Ureter (tissue), 1 donor: ENCODE measurements at places on chromosomes 12 and 14. TPM values are rescaled to one million over a fixed set of nuclear protein-coding genes. Genes with fewer than 3 reads are reported as not detected.
A peak's percentile ranks its signal among the peaks of the same experiment; 100 is the strongest.

TMEM121 gene
- total RNA-seq, result 1.1 TPM

SERPINA1 gene
- 13.8 TPM for total RNA-seq

C1S gene
- 293 TPM for total RNA-seq

SLC25A47 gene
- not detected for total RNA-seq

LMNTD1 gene
- total RNA-seq, result not detected

CABP1 gene
- 5.9 TPM for total RNA-seq

DHRS2 gene
- total RNA-seq, result 1,842 TPM

ST8SIA1 gene
- 9.4 TPM for total RNA-seq

- no peak for DNase-seq
Measured at GRCh38 chr14:105927096-105928060, 401.0 kb downstream of the TMEM121 start.

DNA sequence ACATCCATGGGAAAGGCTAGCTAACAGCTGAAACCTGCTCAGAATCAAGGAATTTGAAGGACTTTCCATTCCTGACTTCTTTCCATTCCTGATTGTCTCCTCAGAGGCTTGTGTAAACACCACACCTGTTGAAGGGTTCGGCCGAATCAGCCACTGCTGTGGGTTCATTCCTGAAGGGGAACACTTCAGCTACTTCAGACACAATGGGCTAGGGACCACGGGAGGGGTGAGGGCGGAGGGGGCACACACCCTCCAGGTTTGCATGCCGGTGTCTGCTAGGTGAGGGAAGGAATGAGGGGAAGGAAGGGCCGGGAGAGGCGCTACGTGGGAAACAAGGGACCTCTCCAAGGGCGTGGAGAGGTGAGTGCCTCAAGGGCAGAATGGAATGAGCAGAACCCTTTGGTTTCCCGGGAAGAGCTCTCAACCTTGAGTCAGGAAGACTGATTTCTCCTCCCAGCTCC lies 1.3 kb downstream of the GPRC5A start:
- no peak for DNase-seq

DNA sequence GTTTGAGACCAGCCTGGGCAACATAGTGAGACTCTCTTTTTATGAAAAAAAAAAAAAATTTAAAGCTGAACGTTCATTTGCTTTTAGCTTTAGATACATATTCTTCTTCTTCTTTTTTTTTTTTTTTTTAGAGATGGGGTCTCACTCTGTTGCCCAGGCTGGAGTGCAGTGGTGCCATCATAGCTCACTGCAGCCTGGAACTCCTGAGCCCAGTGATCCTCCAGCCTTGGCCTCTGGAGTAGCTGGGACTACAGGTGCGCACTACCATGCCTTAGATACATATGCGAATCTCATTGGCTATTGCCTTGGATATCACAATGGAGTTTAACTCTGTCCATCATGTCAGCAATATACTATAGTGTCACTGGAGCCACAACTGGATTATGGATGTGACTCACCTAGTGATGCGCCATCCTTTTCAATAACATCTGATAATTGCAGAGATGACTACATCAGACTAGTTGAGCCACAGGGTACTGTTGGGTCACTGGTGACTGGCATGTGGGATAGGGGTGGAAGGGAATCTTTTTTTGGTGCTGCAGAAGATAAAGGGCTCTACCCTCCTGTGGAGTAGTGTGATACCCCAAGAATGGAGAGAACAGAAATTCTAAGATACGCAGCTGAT lies 2.7 kb upstream of the ADIPOR2 start:
- no peak for DNase-seq

DNA sequence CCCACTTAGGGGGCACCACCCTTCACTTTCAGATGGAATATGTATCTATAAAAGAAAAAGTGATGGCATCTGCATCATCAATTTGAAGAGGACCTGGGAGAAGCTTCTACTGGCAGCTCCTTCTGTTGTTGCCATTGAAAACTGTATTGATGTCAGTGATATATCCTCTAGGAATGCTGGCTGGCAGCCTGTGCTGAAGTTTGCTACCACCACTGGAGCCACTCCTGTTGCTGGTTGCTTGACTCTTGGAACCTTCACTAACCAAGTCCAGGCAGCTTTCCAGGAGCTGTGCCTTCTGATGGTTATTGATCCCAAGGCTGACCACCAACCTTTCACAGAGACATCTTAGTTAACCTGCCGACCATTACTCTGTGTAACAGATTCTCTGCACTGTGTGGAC lies 44.7 kb downstream of the RIMKLB start:
- DNase-seq, result no peak

GRCh38 chr14:52463375-52463774 lies 88.9 kb downstream of the TXNDC16 start:
- DNase-seq, result no peak

GRCh38 chr14:21039585-21040369 lies 2.4 kb upstream of the RNASE7 start:
- peak; percentile 66 for DNase-seq

GRCh38 chr14:61877035-61877390 lies 114.8 kb downstream of the SNAPC1 start:
- no peak for DNase-seq

- DNase-seq, result no peak
Measured at GRCh38 chr14:100096656-100097055, 31.4 kb downstream of the EVL start.

GRCh38 chr14:21924479-21924878 lies 250.9 kb upstream of the OR4E1 start:
- peak; percentile 43 for DNase-seq

- no peak for DNase-seq
Measured at GRCh38 chr14:34018125-34018524, 67.3 kb upstream of the EGLN3 start.

DNA sequence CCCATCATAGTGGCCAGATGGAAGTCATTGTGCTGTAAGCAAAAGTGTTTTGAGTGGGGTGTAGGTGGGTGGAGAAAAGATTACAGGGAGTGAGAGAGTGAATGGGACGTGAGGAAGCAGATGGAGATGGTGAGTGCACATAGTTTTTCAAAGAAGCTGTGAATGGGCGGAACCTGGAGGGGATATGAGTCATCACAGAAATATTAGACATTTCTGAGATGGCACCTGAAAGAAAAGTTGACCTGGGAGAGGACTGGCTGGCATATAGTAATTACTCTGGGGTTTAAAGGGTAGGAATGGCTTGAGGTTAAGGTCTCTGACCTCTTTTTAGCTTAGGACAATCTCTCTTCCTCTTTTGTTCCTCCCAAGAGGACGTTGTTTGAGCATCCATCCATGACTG lies 50.5 kb downstream of the ANO4 start:
- DNase-seq, result no peak

- no peak for DNase-seq
Measured at GRCh38 chr12:68119724-68120211, 39.8 kb downstream of the IFNG start.

- DNase-seq, result no peak
Measured at GRCh38 chr14:97524589-97525319, 727.6 kb downstream of the VRK1 start.

DNA sequence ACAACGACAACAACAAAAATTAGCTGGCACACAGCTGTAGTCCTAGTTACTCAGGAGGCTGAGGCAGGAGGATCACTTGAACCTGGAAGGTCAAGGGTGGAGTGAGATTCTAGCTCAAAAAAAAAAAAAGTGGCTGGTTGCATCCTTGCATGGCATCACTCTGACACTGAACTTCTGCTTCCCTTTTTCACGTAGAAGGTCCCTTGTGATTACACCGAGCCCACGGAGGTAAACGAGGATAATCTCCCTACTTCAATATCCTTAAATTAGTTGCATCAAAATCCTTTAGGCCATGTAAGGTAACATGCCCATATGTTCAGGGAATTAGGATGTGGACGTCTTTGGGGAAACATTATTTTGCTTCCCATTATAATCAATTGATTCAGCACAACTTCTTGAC lies 4.0 kb upstream of the PPP4R4 start:
- DNase-seq, result no peak

GRCh38 chr12:66119870-66120241 lies 10.7 kb downstream of the LLPH start:
- DNase-seq, result no peak
